ENCODE measurements at places on chromosomes 5 and 9.
A peak's percentile ranks its signal among the peaks of the same experiment; 100 is the strongest.

- no peak for DNase-seq
Measured at GRCh38 chr5:177471610-177472356, 1.7 kb downstream of the DBN1 start.

- DNase-seq = no peak
Measured at GRCh38 chr5:174601946-174602345, 122.4 kb upstream of the MSX2 start.

GRCh38 chr5:135153661-135154060 is 119.6 kb upstream of the PITX1 start:
- DNase-seq = no peak

GRCh38 chr5:406041-406440 is 36.9 kb upstream of the EXOC3 start:
- peak; percentile 27 for DNase-seq

- DNase-seq = no peak
Measured at GRCh38 chr9:124444166-124444565, 6.1 kb upstream of the ADGRD2 start.

- no peak for DNase-seq
Measured at GRCh38 chr5:170166101-170166500, 60.4 kb downstream of the FOXI1 start.

DNA sequence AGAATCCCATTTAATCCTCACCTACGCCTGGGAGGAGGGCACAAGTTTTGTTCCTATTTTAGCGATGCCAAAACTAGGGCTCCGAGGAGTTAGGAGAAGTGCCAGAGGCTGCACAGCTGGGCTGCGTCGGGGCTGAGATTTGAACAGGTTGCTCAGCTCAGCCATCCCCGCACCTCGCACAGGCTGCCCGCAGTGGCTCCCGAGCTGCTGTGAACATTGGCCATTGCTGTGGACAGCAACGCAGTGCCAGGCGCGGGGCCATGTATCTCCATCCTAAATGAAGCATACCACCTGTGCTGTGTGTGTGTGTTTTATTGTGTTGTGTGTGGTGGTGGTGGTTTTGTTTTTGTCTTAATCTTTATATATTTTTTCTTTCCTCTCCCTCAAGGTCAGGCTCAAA is 52.0 kb downstream of the AK8 start:
- no peak for DNase-seq

- DNase-seq = no peak
Measured at GRCh38 chr5:37957218-37957617, 117.4 kb upstream of the GDNF start.

- peak; percentile 20 for DNase-seq
Measured at GRCh38 chr9:112348257-112349007, 15.0 kb upstream of the PTBP3 start.

All from H7 (cell line).